Activated naive CD4-positive, alpha-beta T cell treated with Interleukin-2 at 50 U/mL for 16 hours (primary cell): ENCODE measurements at places on chromosomes 2 and 18.

DNA sequence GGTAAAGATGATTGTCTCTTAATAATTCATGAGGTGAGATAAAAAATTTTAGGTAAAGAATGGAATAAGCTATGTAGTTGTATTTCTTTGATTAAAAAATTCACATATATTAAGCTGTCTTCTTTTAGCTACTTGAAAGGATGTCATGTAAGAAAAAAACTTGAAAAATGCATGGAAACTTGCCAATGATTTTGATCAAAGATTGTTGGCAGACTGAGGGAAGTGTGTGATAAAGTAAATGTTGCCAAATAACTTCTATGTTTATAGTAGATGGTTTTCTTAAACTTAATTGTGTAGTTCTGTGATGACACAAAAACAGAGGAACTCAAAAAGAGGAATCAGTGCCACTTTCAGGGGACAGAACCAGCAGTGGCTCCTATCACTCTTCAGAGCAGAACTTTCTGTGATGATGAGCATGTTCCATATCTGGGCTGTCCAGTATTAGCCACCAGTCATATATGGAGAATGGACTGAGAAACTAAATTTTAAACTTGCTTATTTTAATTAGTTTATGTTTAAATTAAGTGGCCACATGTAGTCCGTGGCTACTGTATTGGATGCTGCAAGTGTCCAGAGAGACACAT lies 51.9 kb upstream of the SLC38A11 start:
- DNase-seq: no peak

DNA sequence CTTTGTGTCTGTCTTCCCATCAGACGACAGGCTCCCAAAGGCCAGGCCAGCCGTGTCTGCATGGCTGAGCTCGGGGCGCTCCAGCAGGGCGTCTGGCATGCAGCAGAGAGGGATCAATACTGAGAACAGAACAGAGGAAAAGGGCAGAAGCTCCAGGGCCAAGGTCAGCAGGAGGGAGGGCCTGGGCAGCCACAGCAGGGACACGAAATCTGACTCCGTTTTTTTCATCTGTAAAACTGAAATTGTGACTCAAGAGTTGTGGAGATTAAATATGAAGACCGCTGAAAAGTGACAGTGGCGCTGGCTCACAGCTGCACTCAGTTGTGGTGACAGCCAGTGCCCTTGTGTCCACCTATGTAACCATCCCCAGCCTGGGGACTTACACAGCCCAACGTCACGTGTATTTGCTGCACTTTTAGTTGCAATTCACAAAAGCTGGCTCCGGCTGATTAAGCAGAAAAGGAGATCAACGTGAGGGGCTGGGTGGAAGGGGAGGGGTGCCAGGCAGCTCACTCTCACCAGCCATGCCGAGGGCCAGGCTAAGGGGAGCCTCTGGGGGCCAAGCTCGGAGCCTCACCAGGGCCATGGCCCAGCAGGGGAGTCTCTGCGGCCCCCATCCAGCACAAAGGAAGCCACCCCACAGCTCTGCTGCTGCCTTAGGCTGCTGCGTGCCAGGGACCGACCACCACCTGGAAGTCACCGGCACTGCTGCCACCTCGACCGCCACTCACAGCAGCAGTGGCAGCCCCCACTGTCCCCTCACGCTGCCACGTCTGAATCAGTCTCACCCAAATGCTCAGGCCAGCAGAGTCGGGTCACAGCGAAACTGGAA lies 74.7 kb downstream of the EIPR1 start:
- no peak for DNase-seq

GRCh38 chr2:120739438-120740090 lies 3.9 kb downstream of the GLI2 start:
- no peak for DNase-seq

DNA sequence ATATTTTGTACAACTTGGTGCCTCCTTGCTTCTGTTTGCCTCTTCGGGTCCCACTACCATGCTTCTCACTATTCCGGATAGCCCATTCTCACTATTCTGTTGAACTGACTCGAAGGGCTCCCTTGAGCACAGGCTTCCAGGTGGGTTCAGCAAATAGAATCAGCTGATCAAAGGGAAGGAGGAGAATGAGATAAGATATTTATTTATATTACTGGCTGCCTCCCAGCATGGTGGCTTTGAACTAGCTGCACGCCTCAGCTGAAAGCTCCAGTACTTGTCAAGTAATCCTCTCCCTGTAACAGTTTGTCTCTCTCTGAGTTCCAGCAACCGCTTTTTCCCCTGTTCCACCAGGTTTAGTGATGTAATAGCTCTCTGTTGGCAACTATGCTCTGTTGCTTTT lies 187.8 kb upstream of the HNRNPA3 start:
- no peak for DNase-seq

DNA sequence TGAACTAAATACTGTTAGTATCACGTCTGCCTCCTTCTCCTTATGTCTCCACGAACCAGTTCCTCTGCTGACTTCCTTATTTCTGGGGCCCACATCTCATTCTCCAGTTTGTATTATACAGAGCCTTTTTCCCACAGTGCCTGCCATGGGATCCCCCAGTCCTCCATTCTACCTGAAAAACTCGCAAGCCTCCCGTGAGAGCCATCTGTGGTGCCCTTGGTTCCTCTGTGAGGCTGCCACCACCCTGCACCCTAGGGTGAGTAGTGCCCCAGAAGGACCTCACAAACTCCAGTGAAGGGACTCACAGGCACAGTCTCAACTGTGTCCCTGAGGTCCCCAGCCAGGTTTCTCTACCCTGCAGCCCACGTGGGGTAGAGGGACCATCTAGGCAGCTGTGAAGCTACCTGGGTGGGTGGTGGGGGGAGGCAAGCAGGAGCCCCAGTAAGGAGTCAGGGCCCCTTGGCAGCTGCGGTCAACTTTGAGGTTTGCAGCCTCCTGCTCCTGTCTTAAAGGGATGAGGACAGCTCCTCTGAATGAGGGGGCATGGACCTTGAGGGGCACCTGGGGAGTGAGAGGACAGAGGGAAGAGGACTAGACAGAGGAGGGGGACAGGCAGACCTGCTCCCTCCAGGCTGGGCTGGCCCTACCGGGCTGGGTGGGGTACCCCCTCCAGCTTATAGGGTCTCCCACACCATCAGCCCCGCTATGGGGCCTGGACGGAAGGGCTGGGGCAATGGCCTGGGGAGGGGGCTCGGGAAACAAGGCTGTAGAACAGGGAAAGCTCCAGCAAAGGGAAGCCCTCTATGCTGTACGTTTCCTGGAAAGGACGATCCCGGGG lies 1.0 kb downstream of the PSTPIP2 start:
- peak; percentile 16 for DNase-seq

- no peak for DNase-seq
These were observed 200.0 kb downstream of the GBX2 start for GRCh38 chr2:235968155-235968554.

GRCh38 chr2:11154016-11154922 lies 998 bp upstream of the SLC66A3 start:
- DNase-seq: no peak

DNA sequence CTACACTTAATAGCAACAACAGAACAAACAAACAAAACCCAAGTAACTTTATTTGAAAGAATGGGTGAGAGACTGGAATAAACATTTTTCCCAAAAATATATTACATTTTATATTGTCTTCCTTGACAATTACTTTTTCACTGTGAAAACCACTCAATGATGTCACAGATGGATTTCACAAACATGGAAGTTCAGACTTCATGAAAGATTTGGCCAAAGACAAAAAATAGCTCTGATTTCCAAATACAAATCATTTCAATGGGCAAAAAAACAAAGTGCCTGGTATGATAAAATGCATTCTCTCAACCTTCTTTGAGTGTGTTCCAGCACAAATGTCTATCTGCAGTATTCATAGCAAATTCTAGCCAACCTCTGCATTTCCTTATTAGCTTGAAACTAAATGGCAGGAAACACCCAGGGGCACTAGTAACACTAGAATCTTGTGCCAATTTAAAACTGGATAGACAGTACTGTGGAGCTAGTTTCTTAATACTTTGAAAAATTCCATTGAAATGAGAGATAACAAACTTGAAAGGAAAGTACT lies 28.5 kb upstream of the NAPG start:
- DNase-seq: no peak

DNA sequence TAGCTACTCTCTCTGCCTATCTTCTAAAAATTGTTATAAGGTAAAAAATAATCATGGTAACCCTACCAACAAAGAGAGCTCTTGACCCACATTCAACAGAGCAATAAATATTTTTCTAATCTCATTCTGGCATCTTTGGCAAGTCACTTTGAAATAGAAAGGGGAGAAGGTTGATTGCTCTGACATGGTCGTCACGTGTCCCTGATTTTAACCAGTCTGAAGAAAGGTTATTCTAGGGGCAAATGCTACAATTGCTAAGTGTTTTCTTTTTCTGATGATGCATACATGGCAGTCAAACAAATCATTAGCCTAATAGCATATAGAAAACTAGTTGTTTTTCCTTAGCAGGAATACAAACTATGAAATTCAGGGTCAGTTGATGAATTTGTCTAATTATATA lies 153.3 kb upstream of the MAP3K20 start:
- no peak for DNase-seq

GRCh38 chr2:217077831-217078407 lies 218.1 kb upstream of the TNP1 start:
- no peak for DNase-seq

DNA sequence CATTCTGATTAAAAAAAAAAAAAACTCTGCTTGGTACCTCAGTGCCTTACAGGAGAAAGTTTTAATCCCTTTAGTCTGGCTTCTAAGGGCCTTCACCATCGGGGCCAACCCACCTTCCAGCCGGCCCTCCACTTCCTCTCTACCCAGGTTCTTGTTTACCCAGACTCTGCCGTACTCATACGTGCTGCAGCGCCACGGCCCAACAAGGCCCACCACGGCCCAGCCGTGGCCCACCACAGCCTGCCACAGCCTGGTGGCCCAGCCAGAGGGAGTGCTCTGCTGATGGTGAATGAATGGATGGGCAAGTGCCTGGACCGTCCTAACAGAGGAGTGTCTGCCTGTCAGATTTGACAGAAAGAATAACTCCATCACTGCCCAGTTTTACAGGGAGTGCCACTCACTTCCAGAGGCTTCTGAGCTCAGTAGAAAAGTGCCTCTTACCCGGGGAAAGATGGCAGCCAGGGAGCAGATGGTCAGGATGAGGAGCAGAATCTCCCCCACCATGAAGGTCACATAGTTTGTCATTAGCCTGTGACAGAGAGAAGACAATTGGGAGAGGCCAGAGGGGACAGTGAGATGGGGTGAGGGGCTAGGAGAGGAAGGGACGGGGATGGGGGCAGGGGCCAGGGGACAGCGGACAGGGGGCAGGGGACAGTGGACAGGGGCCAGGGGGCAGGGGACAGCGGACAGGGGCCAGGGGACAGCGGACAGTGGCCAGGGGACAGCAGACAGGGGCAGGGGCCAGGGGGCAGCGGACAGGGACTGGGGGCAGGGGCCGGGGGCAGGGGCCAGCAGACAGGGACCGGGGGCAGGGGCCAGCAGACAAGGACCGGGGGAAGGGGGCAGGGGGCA lies 38.2 kb downstream of the CENPO start:
- DNase-seq: no peak

- peak; percentile 36 for DNase-seq
These were observed at the start of gene SGPP2 for GRCh38 chr2:222424276-222424728. TSS of gene SGPP2 (plus strand) at chr2:222424543. CDS start at chr2:222424603, 60 bp downstream.

- no peak for DNase-seq
These were observed 92.9 kb downstream of the ACKR3 start for GRCh38 chr2:236662231-236663185.

DNA sequence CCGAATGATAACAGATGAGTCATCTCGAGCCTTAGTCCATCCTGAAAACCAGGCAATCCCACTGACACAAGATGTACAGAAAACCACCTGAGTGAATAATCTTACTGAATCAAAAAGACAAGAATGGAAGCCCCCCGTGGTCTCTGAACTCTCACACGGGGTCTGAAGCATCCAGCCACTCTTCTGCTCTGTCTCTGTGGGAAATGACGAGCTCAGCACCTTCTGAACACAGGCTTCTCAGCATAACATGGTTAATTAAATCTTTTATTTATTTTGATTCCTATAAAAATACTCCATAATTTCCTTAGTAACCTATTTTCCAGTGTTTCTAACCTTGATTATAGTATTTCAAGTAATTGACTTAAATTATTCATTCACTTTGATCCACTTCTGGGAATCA lies 203.7 kb downstream of the TMEM163 start:
- DNase-seq: no peak

- DNase-seq: peak; percentile 4
These were observed at the start of gene MAPK4 for GRCh38 chr18:50559752-50560680. TSS of gene MAPK4 (plus strand) at chr18:50560087. CDS start at chr18:50663959, 103,872 bp downstream.

DNA sequence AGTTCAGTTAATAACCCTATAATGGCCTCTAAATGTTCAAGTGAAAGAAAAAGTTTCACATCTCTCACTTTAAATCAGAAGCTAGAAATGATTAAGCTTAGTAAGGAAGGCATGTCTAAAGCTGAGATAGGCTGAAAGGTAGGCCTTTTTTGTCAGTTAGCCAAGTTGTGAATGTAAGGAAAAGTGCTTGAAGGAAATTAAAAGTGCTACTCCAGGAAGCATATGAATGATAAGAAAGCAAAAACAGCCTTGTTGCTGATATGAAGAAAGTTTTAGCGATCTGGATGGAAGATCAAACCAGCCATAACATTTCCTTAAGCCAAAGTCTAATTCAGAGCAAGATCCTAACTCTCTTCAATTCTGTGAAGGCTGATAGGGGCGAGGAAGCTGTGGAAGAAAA lies 10.1 kb downstream of the PLCL1 start:
- DNase-seq: no peak

DNA sequence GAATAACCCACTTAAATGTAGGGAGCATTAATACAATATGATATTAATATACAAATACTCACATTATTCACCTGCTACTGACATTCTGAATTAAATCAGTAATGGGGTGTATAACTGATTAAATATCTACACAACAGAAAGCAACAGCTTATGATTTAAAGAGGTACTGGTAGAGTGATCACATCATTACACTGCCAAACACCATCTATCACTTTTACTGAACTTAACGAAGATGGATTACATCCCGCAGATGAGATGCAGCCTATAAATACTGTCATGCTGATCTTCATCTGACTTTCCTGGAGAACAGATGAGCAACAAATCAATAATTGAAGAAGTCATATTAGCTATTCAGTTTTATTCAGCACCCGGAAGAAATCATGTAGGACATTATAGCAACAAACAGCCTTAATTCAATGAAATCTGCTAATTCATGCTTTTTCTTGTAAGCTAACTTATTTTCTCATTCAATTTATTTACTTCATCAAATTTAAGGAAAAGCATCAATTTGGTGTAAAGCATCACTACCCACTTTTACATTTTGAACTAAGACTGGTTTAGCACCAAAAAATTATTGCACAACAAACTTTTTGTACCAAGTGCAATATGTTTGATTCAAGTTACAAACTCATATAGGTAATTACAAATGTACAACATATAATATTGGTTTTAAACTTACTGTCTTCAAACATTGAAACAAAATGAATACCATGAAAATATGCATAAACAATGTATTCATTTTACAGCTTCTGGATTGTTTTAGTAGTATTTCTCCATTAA lies 1509.0 kb downstream of the LRP1B start:
- no peak for DNase-seq

- DNase-seq: peak; percentile 31
These were observed 2.1 kb downstream of the HADHB start for GRCh38 chr2:26246818-26247217.

- no peak for DNase-seq
These were observed 129.7 kb downstream of the PKP4 start for GRCh38 chr2:158586491-158586890.
